Substantia nigra (tissue), 51 donors: ENCODE measurements at places on chromosomes 2 and 18.

DNA sequence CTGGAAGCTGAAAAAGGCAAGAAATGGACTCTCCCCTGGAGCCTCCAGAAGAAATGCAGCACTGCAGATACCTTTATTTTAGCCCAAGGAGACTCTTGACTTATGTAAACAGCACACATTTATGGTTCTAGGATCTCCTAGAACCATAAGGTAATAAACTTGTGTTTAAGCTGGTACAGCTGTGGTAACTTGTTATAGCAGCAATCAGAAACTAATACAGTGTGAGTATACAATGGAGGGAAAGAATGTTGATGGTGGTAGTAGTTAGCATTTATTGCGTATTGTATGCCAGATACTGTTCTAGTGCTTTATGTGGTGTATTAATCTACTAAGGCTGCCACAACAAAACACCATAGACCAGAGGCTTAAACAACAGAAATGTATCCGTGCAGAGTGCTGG is 40.6 kb downstream of the FOSL2 start:
- DNase-seq = no peak

DNA sequence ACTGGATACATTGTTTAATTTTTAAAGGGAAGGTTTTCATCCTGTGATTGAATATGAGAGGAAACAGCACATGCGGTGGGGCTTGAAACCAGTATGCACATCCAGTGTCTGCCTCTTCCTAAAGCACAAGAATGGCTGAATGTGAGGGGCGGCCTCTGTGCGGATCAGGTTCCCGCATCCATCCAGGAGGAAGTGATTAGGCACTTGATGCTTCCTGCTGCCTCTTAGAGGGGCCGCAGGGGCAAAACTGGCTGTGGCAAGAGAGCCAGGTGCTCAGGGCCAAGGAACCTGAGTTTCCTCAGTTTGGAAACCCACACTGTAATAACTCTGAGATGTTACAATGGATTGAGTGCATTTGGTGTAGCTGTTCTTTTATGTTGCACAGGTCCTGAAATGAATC is 48.8 kb downstream of the THNSL2 start:
- DNase-seq = no peak

GRCh38 chr18:13287372-13287771 is 68.8 kb downstream of the LDLRAD4 start:
- DNase-seq = no peak

DNA sequence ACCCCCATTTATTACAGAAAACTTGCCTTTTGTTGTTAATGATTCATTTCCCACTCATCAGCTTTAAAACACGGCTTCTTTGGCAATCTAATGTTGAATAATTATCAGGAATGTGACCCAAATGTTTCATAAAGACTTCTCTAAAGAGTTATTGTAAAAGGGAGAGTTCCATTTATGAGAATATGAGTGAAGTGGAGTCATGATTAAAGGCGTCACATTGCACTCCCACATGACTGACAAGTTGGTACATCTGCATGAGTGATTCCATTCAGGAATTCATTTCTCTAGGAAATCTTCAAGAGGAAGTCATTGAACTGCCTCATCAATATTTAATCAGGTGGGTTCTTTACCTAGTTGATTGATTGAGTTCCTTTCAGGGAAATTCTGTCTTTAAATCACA is 184.8 kb downstream of the LNPK start:
- DNase-seq = no peak

GRCh38 chr18:58576638-58577251 is 52.1 kb downstream of the ALPK2 start:
- no peak for DNase-seq

GRCh38 chr2:239523954-239524330 is 123.1 kb upstream of the HDAC4 start:
- DNase-seq = no peak

DNA sequence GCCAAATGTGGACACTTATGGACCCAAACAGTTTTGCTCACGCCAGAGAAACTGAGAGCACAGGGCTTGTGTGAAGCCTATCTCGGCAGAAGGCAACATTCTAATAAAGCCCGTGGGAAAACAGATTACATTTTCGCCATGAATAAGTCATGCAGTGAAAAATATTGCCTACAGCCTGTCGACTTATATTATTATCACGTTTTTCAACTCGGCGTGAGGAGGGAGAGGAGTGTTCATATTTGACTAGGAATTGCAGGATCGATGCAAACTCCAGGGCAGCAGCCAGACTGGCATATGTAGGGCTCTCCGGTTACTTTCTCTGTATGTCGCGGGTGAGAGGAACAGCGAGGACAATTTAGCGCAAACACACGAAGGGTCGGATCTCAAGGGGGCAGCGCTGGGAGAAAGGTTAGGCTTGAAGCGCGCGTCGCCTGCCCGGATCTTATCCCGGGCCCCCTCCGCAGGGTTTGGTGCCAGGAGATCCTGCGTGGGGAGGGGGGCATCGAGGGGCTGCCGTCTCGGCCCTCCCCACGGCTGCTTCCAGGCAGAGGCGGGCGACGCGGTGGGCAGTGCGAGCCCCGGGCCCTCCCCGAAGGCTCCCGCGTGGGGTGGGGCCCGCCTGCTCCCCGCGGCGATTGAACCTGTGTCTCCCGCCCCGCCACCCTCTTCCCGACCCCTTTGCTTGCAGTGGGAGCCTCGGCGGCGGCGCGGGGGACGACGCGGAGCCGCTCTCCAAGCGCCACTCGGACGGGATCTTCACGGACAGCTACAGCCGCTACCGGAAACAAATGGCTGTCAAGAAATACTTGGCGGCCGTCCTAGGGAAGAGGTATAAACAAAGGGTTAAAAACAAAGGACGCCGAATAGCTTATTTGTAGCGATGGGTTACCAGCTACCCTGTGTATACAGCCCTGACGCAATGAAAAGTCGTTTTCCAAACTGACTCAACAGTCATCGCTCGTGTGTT is 4.4 kb downstream of the ADCYAP1 start:
- no peak for DNase-seq

DNA sequence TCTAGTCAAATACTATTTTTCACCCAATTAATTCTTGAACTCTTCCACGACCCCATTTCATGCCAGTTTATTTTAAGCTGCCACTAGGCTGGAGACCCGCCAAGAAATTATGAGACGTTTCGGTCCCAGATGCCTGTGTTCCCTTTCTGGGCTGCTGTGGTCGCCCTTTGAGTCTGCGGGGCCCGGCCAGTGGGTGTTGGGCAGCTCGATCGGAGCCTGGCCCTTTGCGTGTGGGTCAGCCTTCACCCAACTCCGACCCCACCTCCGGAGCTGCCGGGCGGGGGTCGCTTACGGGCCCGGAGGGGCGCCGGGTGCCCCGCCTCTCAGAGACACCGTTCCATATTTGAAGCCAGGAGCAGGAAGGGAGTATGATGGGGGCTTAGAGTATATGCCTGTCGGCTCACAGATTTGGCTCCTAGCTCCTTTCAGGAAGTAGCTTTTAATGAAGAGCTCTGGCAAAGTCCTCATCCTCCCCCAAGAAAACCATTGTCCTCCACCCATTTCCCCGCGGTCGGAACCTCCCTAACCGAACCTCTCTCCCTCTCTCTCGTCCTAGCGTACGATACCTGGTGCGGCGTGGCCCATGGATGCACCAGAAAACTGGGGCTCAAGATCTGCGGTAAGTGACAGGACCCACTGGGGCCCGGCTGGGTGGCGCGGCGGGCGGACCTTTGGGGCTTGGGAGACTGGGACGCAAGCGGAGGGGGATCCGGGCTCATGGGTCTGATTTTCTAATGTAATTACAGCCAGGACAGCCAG is 5.0 kb downstream of the GAD1 start:
- DNase-seq = no peak

DNA sequence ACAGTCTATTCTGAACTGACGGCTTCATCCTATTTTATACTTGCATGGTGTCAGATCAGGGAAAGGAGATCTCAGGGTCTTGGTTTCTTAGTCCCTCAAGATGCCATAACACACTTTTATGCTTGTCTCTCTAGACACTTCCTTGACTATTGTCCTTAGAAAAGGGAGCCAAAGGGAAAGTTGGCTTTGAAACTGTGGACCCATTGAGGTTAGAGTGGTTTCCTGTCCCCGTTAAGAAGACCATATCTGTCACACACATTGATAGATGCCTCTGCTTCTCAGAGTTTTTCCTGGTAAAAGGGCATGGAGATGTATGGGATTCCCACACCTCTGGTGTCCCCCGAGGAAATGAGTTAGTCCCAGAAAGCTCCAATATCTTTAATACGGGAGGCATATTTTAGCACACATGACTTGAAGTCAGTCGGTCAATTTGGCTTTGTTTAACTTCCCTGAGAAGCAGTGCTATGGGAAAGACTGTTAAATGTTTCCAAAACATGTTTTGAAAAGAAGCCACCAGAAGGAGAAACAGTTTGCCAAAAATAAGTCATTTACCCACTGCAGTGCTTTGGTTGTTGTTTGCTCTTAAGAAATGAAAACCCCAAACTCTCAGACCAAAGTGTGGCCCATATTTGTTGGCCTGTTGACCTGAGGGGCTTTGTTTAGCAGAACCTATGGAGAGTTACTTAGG is 133.4 kb upstream of the CXCR4 start:
- DNase-seq = no peak

GRCh38 chr2:171081649-171082111 is 79.0 kb downstream of the TLK1 start:
- DNase-seq = no peak

DNA sequence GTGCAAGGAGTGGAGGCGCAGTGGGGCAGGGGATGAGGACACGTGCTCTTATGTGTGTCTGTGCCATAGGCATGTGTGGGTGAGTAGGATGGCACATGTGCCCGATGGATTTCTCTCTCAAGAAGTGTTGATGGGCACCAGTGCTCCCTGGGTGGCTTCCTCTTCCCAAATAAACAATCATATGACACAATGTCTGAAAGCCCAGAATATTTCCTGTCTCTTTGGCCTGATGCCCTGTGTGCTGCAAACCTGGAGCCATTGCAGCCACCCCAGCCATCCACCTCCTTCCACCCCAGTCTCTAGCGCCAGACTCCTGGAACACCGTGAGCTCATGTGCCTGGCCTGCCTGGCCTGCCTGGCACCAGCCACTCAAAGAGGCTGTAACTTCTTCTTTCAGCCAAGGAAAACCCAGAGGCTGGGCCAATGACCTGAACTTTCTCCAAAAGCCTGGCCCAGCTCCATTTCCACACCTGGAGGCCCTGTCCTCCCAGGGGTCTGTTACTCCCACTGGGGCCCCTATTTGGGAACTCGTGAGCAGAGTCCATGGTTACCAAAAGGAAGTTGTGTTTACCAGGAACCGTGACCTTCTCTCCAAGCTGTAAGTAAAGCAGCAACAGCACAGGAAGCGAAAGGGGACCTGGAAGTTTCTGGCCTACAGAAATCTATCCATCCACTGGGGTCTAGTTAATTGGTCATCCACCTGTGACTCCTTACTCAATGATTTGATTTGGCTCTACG is 9.5 kb upstream of the ZBTB7C start:
- DNase-seq = no peak

DNA sequence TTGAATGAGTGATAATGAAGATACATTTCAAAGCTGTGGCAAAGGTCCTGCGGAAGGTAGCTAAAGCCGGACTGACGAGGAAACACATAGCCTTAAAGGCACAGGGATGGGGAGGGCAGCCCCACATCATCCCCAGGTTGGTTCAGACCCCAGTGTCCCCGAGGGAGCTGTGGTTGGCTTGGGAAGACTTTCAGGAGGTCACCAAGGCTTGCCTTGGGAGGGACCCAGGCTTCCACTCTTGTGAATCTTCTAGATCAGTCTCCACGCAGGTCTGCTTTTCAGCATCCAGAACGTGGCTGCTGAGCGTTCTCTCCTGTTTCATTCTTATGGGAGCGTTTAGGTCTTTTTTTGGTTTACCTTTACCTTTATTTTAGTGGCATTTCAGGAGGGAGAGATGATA is 16.8 kb downstream of the KIF1A start:
- no peak for DNase-seq

DNA sequence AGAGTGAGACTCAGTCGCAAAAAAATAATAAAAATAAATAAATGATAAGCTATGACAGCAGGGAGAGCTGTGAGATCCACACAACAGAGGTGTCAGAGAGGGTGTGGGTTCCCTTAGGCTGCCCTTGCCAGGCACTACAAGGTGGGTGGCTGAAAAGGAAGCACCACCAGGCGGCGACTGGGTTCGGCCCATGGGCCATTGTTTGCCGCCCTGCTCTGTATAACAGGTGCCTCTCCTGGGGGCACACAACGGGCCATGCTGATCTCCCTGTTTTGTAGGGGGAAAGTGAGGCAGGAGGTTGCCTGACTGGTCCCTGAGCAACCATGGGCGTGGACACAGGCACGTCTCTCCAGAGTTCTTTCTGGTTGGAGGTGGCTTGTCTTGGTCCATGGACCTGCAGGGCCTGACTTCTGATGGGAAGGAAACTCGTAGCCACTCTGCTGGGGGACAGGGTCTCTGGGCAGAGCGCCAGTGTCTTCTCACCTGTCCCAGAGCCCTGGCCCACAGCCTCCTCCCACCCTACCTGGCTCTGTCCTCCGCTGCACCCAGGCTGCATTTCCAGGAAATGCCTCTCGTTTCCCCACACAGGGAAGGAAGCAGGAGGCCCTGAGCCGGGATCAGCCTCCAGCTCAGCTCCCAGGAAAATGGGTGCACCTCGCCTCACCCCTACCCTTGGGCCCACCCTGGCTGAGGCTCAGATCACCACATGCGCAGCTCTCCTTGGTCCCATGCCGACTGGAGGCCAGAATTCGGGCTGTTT is 109.6 kb upstream of the ODC1 start:
- DNase-seq = no peak

DNA sequence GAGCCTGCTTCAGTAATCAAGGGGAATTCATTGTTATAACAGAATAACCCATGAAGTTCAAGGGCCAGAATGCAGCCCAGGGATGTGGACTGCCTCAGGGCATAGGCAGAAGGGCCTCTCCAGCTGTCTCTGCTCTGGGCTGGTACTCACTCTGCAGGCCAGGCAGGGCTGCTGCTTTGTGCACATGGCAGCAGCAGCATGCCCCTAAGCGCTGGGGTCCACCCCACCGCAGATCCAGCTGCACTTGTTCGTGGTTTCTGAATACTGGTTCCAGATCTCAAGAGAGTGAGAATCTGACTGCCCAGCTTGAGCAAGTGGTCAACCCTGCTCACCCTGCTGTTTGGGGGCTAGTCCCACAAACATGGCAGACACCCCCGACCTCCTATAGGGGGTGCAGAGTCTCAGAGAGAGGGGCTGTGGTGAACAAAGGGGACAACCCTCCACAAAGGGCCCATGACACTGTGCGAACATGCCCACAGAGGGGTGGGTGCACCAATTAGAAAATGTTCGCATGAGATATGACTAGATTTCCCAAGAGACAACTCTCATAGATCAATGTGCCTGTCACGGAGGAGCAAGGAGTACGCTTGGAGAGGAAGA is 87.3 kb downstream of the ACTR3 start:
- no peak for DNase-seq
